ENCODE measurements at places on chromosomes 11 and 22.

DNA sequence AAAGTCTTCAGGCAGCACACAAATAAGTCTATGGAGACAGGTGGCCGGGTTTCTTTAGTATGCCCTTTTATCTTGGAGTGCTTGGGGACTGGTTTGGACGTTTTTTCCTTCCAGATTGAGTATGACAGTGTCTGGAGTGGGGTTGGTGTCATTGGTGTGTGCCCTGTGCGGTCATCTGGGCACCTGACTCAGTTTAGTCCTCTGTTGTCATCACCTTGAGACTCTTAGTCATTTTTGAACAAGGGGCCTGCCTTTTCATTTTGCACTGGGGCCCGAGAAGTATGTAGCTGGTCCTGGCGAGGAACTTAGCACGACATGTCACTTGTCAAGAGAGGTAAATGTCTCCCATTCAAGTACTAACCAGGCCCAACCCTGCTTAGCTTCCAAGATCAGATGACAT is 27.2 kb upstream of the MYO18B start:
- DNase-seq, result no peak

GRCh38 chr11:75403983-75404658 is 4.8 kb downstream of the RPS3 start:
- DNase-seq, result no peak

DNA sequence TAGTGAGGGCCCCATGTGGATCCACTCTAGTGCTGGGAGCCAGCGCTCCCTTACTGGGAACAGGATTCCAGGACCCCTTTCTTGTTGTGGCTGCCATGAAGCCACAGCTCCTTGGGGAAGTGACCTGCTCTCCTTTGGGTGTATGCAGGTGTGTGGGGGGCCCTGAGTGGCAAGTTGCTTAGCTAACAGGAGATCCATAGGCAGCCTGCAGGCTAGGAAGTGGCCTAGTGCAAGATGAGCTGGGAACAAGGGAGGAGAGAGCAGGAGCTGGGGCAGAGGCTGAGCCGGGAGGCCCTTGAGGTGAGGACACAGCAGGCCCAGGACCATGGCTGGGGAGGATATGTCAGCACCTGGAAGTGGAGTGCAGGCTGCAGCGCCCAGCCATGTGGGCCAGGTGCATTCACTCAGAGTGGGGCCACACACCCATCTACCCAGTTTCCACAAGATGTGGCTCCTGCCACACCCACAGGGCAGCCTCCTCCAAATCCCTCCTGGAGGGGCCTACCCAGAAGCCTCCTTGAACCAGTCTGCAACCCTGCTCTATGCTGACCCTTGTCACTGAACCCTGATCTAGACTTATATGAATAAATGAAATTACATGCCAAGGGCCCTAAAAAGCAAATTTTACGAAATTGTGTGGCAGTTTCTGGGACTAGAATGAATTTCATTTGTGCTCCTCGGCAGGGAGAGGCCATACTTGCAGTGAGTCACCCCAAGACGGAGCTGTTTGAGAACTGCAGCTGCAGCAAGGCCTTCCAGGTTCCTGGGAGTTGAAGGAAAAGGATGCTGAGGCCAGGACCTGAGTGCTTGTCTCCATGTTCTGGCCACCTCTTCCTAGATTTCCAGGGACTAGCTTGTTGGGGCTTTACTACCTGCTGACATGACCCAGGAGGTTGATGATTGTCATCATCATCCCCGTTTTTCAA is 3.2 kb downstream of the THAP7 start:
- DNase-seq, result no peak

DNA sequence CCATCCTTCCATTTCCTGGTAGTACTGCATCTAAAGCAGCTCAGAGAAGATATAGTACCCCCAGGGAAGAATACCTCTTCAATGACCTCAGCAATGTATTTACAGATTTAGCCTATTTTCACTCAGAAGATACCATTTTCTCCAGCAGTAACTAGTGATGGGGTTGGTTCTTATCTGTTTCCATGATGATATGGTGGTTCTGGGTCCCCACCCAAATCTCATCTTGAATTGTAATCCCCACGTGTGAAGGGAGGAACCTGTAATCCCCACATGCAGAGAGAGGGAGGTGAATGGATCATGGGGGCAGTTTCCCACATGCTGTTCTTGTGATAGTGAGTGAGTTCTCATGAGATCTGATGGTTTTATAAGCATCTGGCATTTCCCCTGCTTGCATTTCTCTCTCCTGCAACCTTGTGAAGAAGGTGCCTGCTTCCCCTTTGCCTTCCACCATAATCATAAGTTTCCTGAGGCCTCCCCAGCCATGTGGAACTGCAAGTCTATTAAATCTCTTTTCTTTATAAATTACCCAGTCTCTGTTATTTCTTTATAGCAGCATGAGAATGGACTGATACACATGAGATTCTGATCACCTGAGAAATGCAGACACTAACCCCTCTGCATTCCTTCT is 139.2 kb downstream of the CCDC81 start:
- no peak for DNase-seq

- DNase-seq, result no peak
Observed at GRCh38 chr11:15602785-15603567, 488.3 kb downstream of the INSC start.

DNA sequence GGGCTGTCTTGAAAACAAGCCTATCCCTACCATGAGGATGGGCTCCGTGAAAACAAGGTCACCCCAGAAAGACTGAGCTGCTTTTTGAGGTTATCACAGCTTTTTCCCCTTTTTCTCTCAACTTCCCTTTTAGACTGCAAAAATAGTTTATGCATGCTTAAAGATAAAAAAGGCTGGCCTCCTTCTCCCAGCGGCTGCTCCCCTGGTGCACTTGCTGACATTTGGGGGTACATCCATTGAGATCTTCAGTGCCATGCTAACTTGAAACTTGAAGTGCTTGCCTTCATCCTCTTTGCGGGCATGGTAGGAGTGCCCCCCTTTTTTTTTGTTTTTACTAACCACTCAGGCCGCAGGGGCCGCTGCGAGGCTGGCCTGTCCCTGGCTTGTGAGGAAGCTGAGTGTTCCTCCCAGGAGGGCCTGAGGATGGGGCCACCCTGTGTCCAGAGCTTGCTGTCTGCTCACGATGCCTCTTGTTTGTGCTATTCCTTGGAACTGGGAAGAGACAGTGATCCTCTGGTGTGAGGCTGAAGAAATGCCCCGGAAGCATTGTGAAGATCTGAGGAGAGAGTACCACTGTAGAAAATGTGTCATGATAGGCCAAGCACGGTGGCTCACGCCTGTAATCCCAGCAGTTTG is 2.2 kb downstream of the TANGO2 start:
- no peak for DNase-seq

GRCh38 chr22:49063545-49063890 is 764.2 kb downstream of the BRD1 start:
- DNase-seq, result no peak

DNA sequence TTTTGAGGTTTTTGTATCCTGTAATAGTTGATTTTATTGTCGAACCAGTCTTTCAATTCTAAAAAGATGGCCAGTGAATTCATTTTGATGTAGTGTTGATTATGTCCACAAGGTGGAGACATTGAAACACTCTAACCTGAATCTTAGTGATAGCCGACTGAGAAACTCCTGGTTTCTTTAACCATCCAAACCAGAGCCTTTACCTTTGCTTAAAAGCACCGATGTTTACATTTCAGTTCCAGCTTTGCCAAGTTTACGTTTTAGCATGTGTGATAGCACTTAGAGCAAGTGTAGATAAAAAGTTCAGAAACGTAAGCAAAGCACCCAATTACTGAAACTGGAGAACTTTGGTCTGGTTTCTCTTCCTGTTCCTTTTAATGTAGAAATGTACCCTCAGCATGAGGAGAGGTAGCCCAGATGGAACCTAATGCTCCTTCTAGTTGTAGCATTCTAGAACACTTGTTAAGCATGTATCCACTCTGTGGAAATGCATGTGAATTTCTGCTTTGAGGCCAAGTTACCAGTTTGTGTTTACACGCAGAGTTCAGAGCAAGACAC is 208.6 kb downstream of the DBX1 start:
- peak; percentile 59 for DNase-seq
